Mesenteric fat pad (tissue), 1 donor: ENCODE measurements at places on chromosomes 5 and 9.

DNA sequence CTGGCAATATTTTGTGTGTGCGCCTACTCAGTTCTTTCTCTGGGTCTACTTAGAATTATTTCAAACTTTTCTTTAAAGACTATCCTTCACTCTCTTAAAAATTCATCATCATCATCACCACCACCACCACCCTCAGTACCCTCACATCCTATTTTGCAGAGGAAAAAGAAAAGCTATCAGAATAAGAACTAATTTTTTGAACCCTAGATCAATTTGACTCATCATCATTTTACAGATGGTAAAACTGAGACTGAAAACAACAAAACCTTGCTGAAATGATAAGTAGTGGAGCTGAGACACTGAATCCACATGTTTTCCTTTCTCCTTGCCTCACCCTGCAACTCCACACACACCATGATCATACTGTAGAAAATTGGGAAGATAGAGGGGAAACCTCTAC lies 119.3 kb downstream of the SSBP2 start:
- DNase-seq: no peak

GRCh38 chr5:151173711-151174611 lies 16.4 kb upstream of the ANXA6 start:
- no peak for DNase-seq

- DNase-seq: no peak
Measured at GRCh38 chr9:107922260-107922659, 432.7 kb upstream of the KLF4 start.

GRCh38 chr9:109475526-109475925 lies 22.6 kb downstream of the PTPN3 start:
- DNase-seq: no peak

GRCh38 chr9:133246562-133246961 lies 28.4 kb downstream of the ABO start:
- DNase-seq: no peak

- no peak for DNase-seq
Measured at GRCh38 chr5:51685419-51685818, 302.2 kb downstream of the ISL1 start.

DNA sequence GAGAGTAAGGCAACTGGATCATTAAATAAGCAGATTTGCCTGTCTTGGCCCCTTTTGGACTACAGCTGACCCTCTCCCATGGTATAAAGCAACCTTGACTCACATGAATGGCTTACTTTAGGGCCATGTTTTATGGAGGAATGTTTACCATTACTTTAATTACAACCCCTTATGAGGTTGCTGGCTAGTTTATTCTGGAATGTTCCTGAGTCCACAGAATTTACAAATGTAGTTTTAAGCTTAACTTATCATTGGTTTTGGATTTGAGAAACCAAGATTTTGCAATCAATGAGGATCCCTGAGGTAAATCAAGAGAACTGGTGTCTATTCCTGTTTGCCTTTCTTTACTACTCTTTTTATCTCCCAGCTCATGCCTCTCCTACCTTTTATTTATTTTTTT lies 15.7 kb downstream of the SLC28A3 start:
- DNase-seq: no peak

- DNase-seq: no peak
Measured at GRCh38 chr5:64765804-64766504, 2.5 kb downstream of the SREK1IP1 start.

DNA sequence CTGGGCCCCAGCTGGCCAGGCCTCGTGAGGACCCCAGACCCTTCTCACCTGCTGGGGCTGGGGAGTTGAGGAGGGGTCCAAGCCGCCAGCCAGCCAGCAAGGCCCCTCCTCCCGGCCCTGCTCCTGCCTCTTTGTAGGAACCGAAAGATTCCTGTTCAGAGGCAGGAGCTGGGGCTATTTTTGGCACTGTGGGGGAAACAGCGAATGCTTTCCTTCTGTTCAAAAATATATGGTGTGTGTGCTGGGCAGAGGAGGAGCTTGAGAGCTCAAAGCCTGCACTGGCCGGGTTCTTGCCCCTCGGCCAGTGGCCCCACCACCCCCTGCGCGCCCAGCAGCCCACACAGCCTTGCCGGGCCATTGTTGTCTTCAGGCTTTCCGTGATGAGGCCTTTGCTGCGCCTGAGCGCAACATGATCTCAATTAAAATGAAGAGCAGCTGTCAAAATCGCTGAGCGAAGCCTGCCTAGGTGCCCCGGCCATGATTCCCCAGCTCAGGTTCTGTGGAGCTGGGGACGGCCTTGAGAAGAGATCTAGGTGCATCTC lies 13.4 kb downstream of the NCS1 start:
- DNase-seq: no peak

DNA sequence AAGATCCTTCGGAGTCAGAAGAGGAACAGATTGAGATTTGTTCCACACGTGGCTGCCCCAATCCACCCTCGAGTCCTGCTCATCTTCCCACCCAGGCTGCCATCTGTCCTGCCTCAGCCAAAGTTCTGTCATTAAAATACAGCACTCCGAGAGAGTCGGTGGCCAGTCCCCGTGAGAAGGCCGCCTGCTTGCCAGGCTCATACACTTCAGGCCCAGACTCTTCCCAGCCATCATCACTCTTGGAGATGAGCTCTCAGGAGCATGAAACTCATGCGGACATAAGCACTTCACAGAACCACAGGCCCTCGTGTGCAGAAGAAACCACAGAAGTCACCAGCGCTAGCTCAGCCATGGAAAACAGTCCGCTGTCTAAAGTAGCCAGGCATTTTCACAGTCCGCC lies 85.9 kb downstream of the GOLPH3 start:
- DNase-seq: peak; percentile 59

DNA sequence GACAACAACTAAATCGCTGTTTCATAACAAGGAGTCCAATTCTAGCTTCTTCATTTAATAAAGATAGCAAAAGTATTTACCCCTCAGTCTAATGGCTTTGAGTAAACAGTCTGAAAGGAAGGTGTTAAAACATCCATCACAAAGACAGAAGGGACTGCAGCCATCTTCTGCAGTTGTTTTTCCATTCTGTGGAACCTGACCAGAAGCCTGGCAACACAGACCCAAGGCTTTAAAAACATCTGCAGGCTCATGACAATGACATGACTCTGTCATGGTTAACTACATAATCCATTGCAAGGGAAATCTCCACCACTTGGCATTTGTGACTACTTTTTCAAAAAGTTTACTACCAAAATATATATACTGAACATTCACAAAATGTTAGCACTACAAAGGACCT lies 51.9 kb downstream of the ELL2 start:
- DNase-seq: no peak

DNA sequence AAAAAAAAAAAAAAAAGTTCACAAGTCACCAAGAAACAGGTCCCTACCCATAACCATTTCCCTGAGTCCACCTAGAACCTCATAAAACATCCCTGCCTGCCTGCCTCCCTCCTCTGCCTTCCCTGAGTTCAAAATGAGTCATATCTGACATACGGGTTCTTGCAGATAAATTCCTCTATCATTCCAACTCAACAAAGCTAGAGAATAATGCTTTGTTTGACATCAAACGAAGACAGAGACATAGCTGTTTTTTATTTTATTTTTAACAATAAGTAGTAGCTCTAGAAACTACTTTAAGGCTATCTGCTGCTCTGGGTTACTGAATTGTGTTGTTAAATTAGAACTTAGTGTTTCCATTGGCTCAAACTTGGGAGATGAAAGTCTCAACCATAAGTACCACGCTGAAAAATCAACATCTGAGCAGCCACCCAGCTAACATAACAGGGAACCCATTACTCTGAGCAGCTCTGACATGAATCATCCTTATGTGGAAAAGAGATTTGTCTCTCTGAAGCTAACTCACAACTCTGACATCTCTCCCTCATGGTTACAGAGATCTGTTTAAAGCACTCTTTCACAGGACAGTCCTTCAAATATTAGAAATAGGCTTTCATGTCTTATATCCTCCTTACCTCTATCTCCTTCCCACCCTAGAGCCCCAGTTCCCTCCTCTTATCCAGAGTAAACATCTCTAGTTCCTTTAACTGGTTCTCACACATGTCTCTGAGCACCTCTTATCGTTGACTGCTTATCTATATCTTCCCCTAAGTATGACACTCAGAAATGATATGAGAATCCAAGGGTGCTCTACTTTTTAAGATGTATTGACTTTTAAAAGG lies 12.1 kb downstream of the TMEM245 start:
- DNase-seq: no peak
